Pancreas (tissue), 10 donors: ENCODE measurements at places on chromosomes 1 and 21. TPM values are rescaled to one million over a fixed set of nuclear protein-coding genes. Genes with fewer than 3 reads are reported as not detected.

- no peak for DNase-seq
Observed at GRCh38 chr1:191662746-191663145, 495.5 kb upstream of the RGS18 start.

DNA sequence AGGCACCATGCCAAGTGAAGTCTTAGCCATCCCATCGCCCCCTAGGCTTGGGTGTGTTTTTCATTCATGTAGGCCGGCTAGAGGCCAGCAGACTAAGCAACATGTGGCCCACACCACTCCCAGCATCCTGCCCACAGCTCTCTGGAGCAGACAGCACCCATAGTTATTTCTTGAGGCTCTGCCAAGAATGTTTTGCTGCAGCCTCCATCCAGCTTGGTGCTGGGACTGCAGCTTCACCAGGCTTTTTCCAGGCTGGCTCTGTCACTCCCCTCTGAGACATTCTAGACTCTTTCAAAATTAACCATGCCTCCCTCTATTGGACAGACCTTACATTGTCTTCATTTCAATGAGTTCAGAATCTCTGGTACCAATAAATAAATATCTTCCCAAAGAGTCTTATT lies 104.2 kb downstream of the DUSP10 start:
- DNase-seq, result no peak

DNA sequence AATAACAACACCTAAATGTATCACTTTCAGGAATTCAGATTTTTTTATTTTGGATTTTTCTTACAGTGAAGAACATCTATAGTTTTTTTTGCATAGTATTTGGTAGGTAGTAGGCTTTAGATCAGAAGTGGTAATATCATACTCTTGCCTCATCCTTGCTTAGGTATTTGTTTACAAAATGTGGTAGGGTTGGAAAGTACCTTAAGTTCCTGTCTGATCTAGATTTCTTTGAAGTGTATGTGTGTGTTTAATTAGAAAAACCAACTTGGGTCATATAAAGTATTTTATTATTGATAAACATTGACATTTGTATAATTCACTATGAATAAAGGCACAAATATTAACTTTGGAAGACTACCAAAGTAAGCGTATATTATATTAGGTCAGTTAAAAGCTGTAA lies 85.3 kb upstream of the GPR88 start:
- DNase-seq, result no peak

DNA sequence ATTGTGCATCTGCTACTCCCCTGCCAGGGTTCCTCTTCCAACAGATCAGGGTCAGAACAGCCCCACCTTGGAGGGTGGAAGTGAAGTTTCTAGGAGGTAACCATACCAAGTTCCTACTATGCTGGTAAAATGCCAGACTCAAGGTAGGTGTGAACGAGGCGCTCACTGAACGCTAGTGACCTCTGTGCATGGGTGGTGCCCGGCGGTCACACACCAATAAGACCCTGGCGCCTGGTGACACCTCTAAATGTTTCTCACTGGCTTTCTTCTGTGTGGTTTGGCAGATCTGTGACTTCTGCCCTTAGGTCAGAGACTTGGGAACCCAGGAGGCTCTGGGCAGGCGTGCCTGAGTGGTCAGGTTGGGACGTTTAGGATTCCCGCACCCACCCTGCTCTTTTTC lies 55.9 kb downstream of the TMCO4 start:
- DNase-seq, result no peak

- DNase-seq, result no peak
Observed at GRCh38 chr1:228048120-228048519, 34.4 kb upstream of the ARF1 start.

DNA sequence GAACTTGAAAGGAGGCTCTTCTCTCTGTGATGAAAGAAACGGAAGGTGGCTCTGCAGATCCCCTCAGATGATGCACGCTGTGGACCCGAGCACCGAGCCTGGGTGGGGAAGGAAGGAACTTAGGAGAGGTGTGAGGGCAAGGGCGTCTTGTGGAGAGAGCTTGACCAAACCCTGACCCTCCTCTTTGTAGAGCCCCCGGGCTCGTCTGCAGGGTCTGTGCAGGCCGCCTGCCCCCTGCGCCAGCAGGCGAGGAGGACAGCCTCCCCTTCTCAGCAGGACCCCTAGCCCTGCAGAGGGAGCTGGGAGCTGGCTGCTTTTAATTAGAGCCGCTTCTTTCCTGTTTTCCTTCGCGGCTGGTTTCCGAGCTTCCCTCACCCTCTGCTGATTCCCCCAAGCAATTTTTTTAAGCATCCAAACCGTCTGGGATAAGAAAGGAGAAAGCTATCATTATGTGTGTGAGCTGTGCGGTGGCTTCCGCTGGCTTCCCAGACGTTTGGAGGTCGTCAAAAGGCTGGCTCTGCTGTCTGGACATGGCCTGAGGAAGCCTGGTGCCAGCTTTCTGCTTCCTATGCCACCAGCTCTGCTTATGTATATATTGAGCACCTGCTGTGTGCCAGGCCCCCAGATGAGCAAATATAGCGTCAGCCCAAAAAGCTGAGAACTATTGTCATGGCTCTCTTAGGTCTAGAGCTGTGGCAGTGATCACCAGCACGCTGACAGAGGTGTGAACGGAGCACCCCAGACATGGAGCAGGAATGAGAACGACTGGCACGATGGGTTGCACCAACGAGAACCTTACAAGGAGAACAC lies 160.2 kb upstream of the IRF2BP2 start:
- DNase-seq, result no peak

Gene ADORA1
- 16.3 TPM for total RNA-seq

Gene FAM163A
- total RNA-seq, result 0.18 TPM

DNA sequence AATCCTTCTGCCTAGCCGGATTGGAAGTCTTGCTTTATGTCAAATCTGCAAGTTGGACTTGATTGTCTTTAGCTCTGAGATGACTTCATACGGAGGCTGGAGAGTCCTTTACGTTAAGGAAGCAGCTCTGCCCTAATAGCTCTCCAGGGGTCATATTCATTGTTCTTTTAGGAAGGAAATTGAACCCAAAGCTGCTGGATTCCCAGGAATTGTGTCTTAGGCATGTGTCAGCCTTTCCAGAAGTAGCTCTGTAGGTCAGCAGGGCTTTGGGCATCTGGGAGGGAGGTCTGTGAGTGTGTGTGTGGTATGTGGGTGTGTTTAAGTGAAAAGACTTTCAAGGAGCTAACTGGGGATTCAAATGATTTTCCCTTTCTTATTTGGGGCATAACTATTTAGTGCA lies 82.4 kb downstream of the ABCA4 start:
- DNase-seq, result no peak

GRCh38 chr1:174769961-174770549 lies 229.7 kb upstream of the CACYBP start:
- no peak for DNase-seq

Gene ASPM
- 0.09 TPM for total RNA-seq

- no peak for DNase-seq
Observed at GRCh38 chr1:89863165-89863830, 42.5 kb downstream of the LRRC8D start.

- DNase-seq, result no peak
Observed at GRCh38 chr1:212186427-212187207, 98.6 kb upstream of the PPP2R5A start.

GRCh38 chr1:30332116-30333094 lies 391.0 kb downstream of the MATN1 start:
- DNase-seq, result no peak

DNA sequence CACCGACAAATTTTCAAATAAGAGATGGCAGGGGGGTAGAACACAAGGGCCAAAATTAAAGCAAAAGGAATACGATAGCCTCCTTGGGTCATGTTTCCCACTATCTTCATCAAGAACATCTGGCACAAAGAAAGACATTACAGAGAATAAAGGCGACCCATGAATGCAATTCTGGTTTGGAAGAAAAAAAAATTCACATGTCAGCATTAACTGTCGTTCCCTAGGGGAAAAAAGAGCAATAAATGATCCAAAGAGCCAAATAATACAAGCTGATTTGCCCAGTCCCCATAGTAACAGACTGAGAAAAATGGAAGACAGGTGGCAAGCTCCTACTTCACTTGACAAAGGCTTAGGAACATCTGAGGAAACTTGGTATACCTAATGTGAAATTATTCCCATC lies 4.5 kb downstream of the STIL start:
- no peak for DNase-seq

Gene RUNX3
- 2.6 TPM for total RNA-seq

DNA sequence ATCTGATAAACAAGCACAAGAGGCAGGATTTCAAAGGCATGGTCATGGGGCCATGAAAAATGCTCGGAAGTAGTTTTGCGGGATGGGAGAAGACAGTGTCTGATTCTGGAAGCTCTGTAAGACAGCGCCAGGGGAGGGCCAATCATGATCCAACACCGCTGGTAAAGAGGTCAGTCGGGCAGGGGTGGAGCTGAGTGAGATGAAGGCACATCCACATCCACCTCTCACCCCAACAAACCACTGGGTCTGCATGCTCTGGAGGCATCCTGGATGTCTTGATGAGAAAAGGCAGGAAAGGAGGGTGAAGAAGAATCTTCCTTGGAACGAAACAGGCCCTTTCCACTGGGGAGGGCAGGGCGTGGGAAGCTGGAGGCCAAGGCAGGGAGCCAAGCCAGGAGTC lies 288.3 kb downstream of the PCP4 start:
- DNase-seq, result no peak

- DNase-seq, result no peak
Observed at GRCh38 chr1:152796421-152796820, at the start of gene LCE1D. TSS of gene LCE1D (plus strand) at chr1:152796721. CDS start at chr1:152797795, 1,074 bp downstream.

Gene LDLRAD2
- 0.22 TPM for total RNA-seq

GRCh38 chr1:65141394-65141793 lies 6.6 kb upstream of the AK4 start:
- no peak for DNase-seq

- no peak for DNase-seq
Observed at GRCh38 chr21:17784180-17784598, 35.0 kb downstream of the C21orf91 start.

- no peak for DNase-seq
Observed at GRCh38 chr1:152546704-152547103, 19.9 kb downstream of the LCE3E start.

GRCh38 chr1:177573901-177574300 lies 396.0 kb downstream of the SEC16B start:
- no peak for DNase-seq

DNA sequence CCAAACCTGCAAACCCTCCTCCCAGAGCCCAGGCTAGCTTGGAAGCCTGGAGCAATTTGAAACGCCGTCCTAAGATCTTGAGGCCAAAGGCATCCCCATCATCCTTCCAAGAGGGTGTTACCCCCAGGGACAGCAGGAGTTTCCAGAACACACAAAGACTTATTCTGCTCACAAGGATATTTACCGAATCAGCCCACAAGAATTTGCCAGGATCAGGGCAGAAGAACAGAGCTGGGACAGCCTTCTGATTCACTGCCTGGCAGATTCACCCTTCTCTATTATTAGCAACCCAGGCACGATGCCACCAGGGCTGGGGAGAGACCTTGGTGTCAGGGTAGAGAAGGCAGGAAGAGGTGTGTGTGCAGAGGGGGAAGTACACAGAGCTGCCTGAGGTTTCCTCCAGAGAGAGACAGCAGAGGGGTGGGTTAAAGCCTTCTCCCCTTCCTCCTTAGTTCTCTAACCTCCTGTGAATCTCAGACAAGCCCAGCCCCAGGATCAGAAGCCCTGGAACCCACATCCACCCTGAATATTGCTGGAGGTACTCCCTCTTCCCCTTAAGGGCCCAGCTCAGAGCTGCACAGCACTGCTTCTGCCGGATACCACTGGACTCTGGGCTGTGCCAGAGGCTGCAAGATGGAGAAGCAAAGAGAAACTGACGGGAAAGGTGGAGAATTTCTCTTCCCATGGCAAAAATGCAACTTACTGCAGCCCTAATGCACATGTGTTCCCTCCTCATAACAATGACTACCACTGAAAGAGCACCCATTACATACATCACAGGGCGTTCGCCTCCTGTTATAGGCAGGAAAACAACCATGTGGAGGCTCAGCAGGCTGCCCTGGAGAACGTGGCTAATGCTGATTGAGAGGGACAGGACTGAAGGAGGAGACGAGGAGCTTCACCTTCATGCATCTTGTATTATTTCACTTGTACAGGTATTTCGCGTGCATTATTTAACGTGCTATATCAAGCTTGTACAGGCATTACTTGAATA lies 61.8 kb downstream of the ITPKB start:
- peak; percentile 56 for DNase-seq

DNA sequence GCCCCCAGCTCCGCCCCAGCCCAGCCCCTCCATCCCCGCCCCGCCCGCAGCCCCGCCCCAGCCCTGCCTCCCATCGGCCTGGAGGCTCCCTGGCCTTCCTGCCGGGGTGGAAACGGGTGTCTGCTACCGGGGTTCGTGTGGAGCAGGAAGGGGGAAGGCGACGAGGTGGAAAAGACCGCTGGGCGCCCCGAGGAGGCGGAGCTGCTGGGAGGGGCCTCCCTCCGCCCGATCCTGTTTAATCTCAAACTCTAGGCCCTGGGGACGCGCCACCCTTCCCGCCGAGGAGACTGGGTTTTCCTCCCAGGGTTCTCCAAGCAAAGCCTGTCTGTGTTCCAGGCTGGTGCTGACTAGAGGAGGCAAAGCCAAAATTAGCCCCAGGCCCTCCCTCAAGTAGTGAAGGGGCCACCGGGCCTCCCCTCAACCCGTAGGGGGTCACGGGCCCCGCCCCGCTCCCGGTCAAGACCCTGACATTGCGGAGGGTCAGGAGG lies 16.2 kb upstream of the TTLL10 start:
- peak; percentile 96 for DNase-seq

Gene KAZN
- 6.0 TPM for total RNA-seq

Gene C1orf210
- 9.1 TPM for total RNA-seq

DNA sequence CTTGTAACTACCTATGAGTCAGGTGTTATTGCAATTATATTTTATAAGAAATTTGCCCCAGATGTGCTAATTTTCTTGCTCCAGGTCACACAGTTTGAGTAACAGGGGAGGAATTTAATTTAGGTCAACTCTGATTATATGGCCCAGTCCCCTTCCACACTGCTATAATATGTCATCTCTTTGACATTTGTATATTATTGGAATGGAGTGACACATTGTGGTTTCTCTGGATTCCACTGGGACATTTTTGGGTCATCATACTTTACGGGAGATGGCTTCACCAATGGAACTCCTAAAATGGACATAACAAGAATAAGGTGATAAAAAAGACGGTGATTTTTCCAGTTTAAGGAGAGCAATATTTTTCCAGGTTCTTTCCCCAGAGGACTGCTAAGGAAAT lies 191.2 kb downstream of the DISC1 start:
- no peak for DNase-seq

Gene TDRD5
- total RNA-seq, result 0.23 TPM
